ENCODE measurements at places on chromosomes 4 and X. TPM values are rescaled to one million over a fixed set of nuclear protein-coding genes. Genes with fewer than 3 reads are reported as not detected.

DNA sequence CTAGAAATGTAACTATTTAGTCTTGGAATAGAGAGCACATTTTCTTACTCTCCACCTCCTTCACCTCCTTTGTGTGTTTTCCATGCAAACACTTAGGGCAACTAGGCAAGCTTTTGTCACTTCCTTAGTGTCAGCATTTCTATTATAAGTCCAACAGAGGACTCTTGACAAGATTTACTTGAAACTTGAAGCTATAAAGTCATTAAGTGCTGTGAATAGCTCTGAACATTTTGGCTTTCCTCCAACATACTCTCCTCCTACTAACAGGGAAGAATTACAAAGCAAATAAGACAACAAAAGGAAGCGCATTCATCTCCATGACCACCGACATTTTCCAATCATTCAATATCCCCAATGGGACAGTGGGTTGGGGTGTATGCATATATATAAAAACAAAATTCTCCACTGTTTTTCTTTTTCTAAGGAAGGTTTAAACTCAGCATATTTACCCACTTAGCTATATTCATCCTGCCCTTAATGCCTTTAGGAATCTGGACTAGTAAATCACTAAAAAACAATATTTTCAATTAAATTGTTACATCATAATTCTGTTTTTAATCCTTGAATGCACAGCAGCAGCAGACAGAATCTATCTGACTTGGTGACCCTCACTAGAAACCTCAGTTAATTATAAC, 264.6 kb downstream of the SNCA start:
- peak; percentile 23 for DNase-seq

DMRTC1 gene
- not detected for total RNA-seq

DNA sequence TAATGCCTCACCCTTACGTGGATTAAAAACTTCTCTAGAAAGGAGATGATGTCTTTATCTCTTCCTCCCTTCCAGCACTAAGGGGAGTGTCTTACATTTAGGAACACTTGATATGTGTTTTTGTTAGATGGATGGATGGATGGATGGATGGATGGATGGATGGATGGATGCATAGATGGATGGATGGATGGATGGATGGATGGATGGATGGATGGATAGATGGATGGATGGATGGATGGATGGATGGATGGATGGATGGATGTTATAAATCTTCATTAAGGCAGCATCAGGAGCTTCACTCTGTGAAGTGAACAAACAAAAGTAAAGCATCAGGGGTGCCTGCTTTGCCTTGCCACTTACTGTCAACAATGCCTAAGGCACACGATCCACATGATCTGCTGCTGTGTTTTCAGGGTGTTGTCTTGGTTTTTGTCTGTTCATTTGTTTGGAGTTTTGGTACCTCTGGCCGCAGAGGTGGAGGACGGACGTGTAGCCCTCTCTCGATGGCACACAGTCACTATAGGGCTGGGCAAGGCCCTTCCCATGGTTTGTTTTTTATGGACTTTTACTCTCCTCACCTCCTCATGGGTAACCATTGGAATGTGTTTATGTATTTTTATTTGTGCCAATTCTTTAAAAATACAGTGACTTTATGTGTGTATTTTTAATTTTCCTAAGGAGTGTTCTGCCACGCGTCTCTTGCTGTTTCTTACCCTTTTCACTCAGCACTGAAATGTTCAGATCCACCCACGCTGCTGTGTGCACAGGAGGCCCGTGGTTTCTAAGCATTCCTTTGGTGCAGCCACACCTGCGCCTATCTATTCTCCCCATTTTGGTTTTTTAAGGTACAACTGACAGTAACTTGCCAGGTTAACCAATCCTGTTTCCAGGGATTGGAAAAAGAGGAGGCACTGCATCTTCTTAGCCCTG, 91.8 kb upstream of the ENPP6 start:
- no peak for DNase-seq

- no peak for DNase-seq
These were observed 90.0 kb downstream of the SORBS2 start for GRCh38 chr4:185722029-185722316.

- DNase-seq = peak; percentile 10
These were observed 21.6 kb downstream of the CLDN34 start for GRCh38 chrX:9988762-9989161.

MMRN1 gene
- total RNA-seq = under 0.01 TPM

All from bronchial epithelial cell (primary cell).